ENCODE measurements at places on chromosomes 6 and 20.

DNA sequence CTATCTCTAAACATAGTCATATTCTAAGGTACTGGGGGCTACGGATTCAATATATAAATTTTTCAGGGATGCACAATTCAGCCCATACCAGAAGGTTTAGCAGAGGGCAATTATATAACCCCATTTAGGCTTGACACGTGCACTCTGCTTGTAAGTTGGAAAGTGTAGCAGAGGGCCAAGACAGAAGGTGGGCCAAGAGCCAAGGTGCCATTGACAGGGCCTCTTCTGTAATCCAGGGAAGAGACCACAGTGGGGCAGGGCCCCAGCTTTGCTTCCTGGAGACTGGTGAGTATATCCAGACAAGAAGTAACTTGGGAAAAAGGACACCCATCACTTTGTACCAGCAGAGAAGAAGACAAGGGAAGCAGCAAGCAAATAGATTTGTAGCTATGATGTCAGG is 672.4 kb upstream of the MARCKS start:
- no peak for DNase-seq

GRCh38 chr20:63973636-63974401 is 4.1 kb upstream of the ZNF512B start:
- peak; percentile 69 for DNase-seq

GRCh38 chr6:14001329-14002012 is 76.7 kb downstream of the RNF182 start:
- DNase-seq, result no peak

DNA sequence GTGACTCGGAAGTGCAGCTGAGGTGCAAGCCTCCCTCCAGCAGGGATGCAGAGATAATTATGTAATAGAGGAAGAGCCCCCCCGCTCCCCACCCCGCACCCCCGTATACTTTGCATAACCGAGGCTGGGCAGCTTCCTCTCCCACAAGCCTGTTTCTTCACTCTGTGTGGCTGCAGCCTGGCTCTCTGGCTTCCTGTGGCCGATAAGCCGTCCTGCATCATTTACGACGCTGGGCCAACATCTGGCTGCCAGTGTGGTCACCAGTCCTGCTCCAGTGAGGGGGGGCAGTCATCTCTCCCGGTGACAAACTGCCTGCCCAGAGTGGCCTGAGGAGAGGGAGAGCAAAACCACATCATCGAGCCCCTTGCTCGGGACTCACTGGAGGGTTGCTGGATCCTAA is 59.2 kb downstream of the RBM38 start:
- DNase-seq, result no peak

DNA sequence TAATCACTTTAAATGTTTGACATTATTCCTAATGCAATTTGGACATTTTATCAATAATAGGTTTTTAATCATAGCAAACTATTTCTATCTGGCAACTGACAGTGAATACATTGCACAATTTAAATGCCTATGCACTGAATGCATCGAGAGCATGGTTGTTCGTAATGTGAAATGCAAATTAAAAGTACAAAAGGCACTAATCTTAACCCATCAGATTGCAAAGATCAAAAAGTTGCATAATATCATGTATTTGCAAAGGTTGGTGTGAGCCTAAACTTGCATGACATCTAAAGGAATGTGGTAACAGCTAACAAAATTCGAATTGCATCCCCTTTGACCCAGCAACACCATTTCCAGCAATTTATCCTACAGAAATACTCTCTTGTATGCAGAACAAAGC is 469.9 kb upstream of the IRAK1BP1 start:
- no peak for DNase-seq
